Stimulated activated CD4-positive, alpha-beta T cell treated with anti-CD3 and anti-CD28 coated beads, Interleukin-12 subunit alpha, Interleukin-12 subunit beta, amount 100 ng/mL, for 48 hours (primary cell): ENCODE measurements at places on chromosomes 3 and 15.
A peak's percentile ranks its signal among the peaks of the same experiment; 100 is the strongest.

GRCh38 chr15:74884428-74885223 lies 5.2 kb upstream of the MPI start:
- no peak for DNase-seq

DNA sequence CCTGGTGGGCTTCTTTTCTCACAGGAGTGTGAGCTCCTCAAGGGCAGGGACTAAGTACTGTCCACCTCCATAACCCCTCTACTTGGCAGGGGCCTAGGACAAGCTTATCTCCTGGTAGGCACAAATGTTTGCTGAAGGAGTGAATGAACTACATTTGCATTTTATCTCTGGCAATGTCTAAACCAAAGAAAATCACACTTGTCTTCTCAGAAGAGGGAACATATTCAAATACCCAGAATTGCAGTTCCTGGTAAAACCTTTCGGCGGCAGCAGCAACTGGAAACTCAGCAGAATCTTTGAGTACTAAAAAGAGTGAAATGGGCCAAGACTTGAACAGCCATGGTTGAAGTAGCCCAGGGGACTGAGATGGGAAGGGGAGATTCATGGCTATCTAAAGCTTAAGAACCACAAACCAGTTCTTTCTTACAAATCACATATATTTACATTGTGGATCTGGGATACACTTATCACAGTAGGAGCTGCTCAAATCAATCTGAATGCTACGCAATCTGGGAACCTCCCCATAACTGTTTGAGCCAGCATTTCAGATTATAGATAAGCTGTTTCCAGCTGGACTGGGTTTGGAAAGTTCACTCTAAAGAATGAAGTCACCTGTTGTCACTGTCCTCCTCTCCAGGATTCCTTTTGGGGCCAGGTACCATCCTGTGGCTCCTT lies 18.7 kb upstream of the PTPN9 start:
- DNase-seq: no peak

DNA sequence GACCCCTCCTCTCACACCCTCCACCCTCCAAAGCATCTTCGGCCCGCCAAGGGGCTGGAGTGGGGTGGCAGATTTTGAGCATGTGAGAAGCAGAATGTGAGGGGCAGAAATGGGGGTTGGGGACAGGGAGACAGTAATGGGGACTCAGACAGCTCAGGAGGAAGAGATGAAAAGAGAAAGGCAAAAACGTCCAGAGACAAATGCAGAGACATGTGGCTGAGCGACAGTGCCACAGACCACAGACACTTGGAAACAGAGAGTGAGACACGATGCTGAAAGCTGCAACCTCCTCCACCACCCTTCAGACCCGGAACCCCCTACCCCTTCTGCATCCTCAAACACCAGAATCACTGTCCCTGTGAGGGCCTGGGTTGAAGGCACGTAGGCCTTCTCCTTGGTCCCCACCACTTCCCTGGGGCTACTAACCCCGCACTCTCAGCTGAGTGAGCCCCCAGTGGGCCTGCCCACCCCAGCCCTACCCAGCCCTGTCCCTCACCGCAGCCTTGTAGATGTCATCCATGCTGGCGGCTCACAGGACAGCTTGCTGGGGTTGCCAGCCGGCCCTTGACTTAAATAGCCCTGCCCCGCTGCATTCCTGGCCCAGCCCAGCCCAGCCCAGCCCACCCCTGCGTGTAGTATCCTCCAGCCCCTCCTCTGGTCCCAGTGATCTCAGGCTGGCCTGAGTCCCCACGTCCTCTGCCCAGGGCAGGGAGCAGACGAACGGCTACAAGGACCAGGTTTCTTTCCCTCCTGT lies at the start of gene TNNC1:
TSS of gene TNNC1 (minus strand) at position 546 of the 754 bp plus-strand sequence. CDS start at position 520, 26 bp downstream.
- no peak for DNase-seq

DNA sequence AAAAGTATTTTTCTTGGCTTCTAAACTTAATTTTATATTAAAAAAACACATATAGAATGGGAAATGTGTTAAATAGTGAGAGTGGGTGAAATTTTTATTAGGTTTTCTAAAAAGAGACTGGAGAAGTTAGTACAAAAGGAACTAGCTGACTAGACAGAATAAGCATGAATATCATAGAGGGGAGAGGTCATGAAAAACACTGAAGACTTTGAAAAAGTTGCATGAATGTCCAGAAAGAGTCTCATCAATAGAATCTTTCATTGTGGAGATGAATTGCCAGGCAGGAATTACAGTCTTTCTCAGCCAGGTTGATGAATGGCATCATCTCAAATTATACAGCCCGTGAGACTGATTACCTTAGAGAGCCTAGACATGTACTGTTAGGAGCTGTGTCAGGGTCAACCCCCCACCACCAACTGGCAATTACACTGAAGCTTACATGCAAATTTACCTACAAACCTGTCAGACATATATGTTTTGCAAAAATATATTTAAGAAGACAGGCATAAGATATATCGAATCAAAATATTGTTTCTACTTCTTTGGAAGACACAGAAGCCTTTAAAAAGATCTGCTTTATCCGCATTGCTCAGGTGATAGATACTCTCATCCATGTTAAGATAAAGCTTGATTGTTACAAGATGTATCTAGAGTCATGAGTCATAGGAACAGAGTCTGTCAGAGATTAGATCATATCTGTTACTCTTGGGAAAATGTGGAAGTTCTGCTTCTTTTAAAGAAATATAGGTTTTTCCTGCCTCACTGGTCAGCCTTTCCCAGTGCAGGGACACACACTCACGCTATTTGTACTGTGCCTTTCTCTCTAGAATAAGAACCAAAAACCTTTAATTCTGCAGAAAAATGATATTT lies 34.8 kb upstream of the PFN2 start:
- DNase-seq: no peak

DNA sequence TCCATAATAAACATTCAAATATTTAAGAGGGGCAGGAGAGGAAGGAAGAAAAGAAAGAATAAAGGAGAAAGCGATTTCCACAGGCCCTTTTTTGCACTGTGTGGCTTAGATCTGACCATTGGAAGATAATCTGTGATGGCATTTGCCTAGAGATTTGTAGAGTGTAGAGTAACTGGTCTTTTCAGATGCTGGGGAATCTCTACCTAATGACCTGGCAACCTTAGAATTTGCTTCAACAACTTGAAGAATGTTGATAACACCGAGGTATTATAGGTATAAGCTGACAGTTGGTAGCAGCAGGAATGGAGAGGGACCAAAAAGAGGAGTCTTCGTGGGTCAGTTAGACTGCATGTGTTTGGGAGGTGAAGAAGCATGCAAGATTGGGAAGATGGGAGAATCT lies 20.9 kb upstream of the AVEN start:
- no peak for DNase-seq

DNA sequence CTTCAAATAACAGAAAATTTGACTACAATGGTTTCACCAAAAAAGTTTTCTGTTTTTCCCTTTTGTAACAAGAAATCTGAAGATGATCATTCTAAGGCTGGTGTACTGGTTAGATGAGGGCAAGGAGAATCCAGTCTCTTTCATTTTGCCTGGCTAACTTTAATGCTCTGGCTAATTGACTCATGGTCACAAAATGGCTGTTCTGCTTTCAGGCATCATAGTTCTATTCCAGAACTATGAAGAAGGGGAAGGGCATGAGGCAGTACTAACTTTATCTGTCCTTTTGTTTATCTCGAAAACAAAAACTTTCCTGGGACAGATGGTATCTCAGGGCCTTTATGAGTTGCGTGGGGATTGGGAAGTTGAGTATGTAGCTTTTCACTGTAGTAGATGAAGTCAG lies 50.4 kb downstream of the SLC25A26 start:
- DNase-seq: no peak

GRCh38 chr3:131397889-131398288 lies 16.3 kb downstream of the NUDT16 start:
- no peak for DNase-seq

GRCh38 chr3:46829699-46830208 lies 33.5 kb downstream of the MYL3 start:
- DNase-seq: peak; percentile 14

- no peak for DNase-seq
These were observed 604.1 kb upstream of the MDFIC2 start for GRCh38 chr3:70916375-70917055.

- DNase-seq: no peak
These were observed 36.5 kb upstream of the SPTBN5 start for GRCh38 chr15:41930221-41930866.

DNA sequence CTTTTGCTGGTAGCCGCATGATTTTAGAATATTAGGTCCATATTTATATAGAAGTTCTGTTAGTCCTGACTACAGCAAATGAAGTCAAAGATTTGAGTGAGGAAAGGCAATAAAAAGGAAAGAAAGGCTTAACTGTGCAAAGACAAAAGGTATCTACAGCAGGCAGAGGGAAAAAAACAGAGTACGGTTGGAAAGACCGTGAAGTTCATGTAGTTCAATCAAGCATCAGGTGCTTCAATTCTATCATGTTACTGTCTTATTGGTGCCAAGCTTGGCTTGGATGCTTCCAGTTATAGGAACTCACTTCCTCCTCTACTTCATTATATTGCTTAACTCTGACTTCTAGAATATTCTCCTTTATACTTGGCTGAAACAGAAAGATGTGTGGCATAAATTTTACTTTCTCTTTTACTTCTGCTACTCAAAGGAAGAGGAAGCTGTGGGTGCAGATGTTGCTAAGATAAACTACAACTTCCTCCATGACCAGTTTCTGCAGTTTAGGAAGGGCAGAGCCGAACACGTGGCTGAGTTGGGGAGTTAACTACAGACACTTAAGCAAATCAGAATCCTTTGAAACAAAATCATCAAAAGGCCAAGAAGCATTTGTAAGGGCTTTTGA lies 72.6 kb upstream of the ZBED2 start:
- peak; percentile 51 for DNase-seq

- peak; percentile 24 for DNase-seq
These were observed at the start of gene UBA7 for GRCh38 chr3:49813497-49814174. TSS of gene UBA7 (minus strand) at chr3:49813953. CDS start at chr3:49813787, 166 bp downstream.

GRCh38 chr3:126442094-126442855 lies 33.4 kb downstream of the ZXDC start:
- no peak for DNase-seq

- no peak for DNase-seq
These were observed 29.4 kb downstream of the AADAC start for GRCh38 chr3:151843275-151843674.

GRCh38 chr3:64272271-64272670 lies 47.0 kb upstream of the PRICKLE2 start:
- no peak for DNase-seq

- DNase-seq: no peak
These were observed 17.5 kb downstream of the OSTN start for GRCh38 chr3:191216510-191216909.

- DNase-seq: no peak
These were observed 16.9 kb downstream of the TCAIM start for GRCh38 chr3:44355362-44356033.

GRCh38 chr15:74036271-74037170 lies 42.0 kb downstream of the PML start:
- DNase-seq: no peak

GRCh38 chr3:142596726-142597088 lies 514 bp downstream of the PLS1 start:
- no peak for DNase-seq

GRCh38 chr15:23877502-23878412 lies 190.7 kb upstream of the NDN start:
- peak; percentile 30 for DNase-seq

GRCh38 chr15:40040770-40041169 lies 1.8 kb upstream of the SRP14 start:
- DNase-seq: no peak

GRCh38 chr15:68672781-68673205 lies 94.0 kb downstream of the CORO2B start:
- DNase-seq: no peak

DNA sequence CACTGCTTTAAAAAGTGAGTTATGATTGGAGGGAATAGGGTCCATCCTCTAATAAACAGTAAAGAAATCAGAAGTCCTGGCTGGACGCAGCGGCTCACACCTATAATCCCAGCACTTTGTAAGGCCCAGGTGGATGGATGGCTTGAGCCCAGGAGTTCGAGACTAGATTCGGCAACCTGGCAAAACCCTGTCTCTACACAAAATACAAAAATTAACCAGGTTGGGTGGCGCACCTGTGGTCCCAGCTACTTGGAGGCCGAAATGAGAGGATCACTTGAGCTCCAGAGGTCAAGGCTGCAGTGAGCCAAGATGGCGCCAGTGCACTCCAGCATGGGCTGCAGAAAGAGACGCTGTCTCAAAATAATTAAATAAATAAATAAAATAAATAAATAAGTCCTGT lies 171.2 kb downstream of the POTEB3 start:
- no peak for DNase-seq

GRCh38 chr3:47348411-47349154 lies 32.2 kb upstream of the PTPN23 start:
- no peak for DNase-seq

- no peak for DNase-seq
These were observed 237.1 kb upstream of the PROK2 start for GRCh38 chr3:72022027-72022426.

GRCh38 chr3:178127221-178127620 lies 409.0 kb upstream of the KCNMB2 start:
- DNase-seq: no peak

DNA sequence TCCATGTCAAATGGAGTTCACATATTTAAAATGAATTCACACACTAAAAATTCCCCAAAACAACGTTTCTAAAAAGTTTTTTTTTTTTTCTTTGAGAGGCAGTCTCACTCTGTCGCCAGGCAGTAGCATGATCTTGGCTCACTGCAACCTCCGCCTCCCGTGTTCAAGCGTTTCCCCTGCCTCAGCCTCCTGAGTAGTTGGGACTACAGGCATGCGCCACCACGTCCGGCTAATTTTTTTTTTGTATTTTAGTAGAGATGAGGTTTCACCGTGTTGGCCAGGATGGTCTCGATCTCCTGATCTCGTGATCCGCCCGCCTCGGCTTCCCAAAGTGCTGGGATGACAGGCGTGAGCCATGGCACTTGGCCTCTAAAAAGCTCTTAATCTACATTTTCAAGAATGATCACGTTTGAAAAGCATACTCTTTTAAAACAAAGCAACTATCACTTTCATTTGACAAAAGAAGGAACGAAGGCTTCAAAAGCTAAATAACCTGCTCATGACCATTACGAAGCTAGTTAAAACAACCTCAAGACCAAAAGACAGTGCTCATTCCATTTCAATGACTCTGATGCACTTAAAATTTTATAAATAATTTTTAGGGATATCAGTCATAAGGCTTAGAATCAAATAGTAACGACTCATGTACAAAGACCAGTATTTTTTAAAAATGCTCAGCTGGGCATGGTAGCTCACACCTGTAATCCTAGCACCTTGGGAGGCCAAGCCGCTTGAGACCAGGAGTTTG lies 5.5 kb downstream of the UBE3A start:
- no peak for DNase-seq

- no peak for DNase-seq
These were observed 87.7 kb downstream of the MEGF11 start for GRCh38 chr15:66165856-66166255.

DNA sequence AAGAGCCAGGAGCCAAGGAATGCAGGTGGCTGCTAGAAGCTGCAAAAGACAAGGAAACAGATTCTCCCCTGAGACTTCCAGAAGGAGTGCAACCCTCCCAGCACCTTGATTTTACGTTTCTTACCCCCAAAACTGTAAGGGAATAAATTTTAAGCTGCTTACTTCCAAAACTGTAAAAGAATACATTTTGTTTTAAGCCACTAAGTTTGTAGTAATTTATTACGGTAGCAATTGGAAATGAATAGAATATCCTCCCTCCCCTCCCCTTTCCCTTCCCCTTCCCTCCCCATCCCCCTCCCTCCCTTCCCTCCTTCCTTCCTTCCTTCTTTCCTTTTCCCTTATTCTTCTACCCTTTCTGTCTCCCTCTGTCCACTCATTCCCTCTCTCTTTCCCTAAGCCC lies 203.7 kb upstream of the CFAP20DC start:
- no peak for DNase-seq
